ENCODE measurements at places on chromosomes 1 and 21. TPM values are rescaled to one million over a fixed set of nuclear protein-coding genes. Genes with fewer than 3 reads are reported as not detected.

GRCh38 chr21:45554477-45555175 lies 12.4 kb upstream of the SLC19A1 start:
- peak; percentile 86 for DNase-seq

- DNase-seq: no peak
These were observed 96.0 kb downstream of the ASH1L start for GRCh38 chr1:155466617-155466972.

DNA sequence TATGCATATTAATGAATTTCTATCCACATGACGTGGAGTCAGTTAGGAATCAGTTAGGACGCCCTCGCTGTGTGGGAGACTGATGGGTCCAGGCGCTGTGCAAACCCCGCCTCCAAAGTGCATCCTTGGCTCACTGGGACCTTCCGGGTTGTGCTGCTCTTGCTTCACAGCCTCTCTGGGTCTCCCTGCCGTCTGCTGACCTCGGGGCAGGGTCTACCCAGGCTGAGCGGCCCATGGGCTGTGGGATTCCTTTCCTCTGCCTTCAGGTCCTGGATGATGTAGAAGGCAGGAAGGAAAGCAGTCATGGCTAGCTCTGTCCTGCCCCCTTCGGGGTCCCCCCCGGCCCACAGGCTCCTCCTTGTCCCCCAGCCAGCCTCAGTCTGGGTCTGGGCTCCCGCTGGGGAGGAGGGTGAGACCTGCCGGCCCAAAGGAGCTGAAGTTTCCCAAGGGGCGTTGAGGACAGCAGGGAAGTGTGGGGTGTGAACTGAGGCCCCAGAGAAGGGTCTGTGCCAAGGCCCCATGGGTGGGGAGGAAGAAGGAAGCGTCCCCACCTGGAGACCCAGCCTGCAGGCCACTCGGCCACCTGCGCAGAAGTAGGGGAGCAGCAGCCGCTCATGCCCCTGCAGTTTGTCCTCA lies 24.6 kb upstream of the CDK11A start:
- no peak for DNase-seq

DNA sequence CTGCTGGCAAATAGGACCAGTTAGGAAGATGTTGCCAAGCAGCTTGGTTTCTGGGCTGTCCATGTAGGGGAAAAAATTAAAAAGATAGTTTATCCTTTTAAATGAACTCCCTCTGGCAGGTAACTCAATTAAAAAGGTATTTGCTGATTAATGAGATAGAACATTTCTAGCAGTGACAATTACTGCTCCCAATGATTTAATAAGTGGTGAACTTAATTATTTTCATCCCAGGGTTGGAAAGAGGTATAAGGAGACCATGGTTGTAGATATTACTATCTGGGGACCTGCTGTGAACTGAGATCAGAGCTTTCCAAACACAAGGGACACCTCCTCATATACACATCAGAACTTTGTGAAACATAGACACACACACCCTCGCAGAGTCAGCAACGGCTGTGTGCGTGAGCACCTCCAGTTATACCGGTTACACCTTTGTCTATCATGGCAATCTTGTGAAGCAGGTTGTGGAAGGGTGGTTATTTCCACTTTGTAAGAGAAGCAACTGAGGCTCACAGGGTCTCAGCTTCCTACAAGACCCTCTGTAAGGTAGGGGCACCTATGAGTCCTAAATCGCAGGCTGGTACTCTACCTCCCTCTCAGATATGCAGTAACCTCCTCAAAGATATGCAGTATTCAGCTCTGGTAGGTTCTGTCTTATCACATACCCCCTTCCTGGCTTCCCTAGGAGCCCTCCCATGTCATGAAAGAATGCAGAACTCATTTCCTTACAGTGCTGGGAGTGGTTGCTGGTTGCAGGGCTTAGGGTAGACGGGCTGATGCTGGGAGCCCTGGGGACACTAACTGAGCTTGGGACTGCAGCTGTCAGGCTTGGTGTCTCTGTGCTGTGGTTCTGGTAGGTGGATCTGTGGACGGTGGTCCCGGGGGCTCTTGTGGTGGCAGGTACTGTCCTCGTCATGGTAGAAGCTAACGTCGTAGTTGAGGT lies 18.5 kb upstream of the MAGOH start:
- no peak for DNase-seq

DNA sequence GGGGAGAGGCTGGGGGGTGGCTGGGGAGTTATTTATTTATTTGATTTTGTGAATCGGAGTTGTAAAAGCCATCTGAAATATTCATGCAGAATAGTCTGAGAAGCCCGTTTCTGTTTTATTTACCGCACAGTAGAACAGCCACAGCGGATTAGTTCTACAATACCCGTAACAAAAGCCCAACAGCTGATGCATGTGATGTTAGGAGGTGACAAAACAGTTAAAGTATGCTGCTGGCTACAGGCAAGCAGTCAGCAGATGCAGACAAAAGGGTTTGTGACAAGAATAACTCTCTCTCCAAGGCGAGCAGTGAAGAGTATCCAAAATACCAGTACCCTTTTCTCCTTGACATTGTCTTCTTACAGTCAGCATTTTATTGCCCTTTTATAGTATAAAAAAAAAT lies 42.0 kb downstream of the PROX1 start:
- DNase-seq: no peak

DNA sequence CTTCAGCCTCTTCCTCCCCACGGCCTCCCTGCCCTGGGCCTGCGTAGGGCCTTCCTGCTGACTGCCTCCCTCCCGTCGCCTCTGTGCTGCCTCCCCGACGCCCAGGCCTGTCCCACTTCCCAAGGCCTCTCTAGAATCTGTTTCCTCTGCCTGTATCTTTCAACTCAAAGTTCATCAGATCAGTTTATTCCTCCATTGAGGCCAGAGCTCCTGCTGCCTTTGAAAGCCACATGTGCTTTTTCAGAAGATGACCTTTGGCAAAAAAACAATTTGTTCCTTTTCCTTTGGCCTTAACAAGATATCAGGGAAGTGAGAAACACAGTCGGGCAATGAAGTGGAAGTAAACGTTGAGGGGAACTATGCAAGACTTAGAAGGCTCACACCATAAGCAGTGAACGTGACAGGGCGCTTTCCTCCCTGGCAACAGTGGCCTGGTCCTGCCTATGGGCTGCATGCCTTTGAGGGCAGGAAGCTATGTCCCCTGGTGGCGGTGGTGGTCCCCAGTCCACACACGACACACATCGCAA lies 85.9 kb downstream of the PSMG1 start:
- no peak for DNase-seq

DNA sequence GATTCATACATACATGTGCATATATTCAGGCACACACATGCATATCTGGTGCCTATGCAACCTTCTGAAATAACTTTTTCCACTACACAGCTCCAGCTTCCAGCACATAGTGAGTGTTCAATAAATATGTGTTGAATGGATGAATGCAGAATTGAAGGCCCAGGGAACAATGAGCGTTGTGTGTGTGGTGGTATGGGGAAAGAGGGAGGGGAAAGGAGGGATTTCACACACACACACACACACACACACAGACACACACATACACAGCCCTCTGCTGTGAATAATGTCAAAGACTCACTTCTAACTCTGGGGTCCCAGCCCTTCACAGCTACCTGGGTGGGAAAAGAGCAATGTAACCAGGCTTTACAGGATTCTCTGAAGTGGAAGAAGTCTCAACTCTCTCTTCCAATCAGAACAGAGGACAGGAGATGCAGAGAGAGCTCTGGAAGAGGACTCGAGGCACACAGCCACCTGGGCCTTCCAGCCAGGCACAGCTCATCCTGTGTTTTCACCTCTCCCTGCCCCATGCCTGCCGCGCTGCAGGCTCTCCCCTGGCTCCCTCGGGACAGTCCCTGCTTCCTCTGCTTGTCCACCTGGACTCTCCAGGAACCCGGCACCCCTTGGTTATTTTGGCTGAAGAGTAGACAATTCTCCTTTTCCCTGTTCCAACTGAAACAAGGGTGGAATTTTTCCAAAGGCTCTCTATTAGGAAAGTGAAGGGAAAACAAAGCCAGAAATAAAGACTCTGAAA lies 5.4 kb upstream of the IGSF8 start:
- no peak for DNase-seq

DNA sequence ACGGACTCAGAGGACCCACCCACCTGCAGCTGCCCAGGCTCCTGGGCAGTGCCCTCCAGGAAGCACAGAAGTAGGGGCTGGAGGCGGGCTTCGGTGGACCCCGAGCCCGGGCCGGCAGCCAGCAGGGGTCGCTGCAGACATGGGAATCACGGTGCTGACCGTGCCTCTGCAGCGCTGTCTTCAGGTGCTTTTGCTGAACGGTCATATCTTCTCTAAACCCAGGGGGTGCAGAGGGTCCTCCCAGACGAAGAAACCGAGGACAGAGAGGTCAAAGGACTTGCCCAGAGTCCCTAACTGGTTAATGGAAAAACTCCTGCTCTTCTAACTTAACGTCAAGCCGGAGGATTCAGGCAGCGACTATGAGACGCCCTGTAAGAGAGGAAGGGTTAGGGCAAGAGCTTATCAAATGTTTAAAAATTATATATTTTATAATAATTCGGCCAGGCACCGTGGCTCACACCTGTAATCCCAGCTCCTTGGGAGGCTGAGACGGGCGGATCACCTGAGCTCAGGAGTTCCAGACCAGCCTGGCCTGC lies 21.5 kb upstream of the LEFTY2 start:
- peak; percentile 85 for DNase-seq

DNA sequence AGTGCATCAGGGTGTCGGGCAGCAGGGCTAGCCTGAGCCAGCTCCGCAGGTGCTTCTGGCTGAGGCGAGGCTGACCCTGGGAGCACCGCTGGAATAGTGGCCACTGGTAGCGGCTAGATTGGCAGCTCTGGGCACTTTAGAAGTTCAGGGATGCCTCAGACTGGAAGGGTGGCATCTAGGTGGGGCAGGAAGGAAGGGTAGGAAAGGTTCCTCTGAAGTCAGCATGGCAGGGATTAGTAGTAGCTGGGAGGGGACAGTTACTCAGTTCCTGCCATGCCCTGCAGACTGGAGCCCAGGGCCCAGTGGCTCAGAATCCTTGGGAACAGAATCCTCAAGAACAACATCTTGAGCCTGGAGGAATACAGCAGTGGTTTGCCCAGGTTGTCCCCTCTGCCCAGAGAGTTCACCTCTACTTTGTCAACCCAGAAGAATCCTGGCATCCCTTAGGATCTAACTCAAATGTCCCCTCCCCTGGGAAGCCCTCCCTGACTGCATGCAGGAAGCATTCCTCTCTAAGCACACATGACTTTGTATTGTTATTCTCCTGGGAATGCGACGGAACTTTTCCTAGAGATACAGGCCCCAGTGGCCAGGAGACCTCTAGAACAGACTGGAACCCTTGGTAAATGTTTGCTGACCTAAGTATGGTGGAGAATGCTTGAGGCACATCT lies 39.5 kb upstream of the BCAR3 start:
- no peak for DNase-seq

DNA sequence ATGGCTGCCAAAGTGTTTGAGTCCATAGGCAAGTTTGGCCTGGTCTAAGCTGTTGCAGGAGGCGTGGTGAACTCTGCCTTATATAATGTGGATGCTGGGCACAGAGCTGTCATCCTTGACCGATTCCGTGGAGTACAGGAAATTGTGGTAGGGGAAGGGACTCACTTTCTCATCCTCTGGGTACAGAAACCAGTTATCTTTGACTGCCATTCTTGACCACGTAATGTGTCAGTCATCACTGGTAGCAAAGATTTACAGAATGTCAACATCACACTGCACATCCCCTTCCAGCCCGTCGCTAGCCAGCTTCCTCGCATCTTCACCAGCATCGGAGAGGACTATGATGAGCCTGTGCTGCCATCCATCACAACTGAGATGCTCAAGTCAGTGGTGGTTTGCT lies 215.8 kb upstream of the JUN start:
- DNase-seq: no peak

Gene RSPH1
- not detected for total RNA-seq

Gene NR1I3
- total RNA-seq: not detected

Gene AMY1A
- total RNA-seq: not detected

Gene RIPK4
- total RNA-seq: 0.65 TPM

Gene KCNJ6
- total RNA-seq: not detected
